Stimulated activated CD8-positive, alpha-beta memory T cell treated with anti-CD3 and anti-CD28 coated beads, Interleukin-7, amount 100 ng/mL, for 4 hours (primary cell): ENCODE measurements at places on chromosomes 7 and 10.

GRCh38 chr7:66321283-66321682, 116.1 kb downstream of the TPST1 start:
- DNase-seq, result no peak

DNA sequence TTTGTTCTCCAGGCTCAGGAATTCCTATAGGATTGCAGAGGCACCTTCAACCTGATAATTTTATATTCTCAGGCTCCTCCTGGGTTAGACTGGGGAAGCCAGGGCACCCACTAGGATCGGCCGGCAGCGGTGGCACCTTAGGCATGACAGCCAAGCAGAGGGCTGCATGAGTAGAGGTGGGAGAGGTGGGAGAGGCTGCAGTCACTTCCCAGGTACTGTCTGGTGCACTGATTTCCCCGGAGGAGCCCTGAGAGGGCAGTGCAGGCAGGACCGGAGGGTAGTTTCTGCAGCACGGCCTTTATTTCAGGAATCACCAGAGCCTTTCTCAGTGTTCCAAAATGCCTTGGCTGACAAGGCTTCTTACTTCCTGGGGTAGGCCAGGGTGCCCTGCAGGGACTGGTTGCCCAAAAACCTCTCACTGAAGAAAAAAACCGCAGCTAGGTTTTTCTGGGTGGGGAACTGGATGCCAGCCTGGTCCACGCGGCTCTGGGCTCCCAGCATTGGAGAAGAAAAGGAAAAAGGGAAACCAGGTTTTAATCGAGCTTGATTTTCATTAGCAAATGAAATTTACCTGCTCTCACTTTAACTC, 3.6 kb upstream of the HOXA13 start:
- DNase-seq, result no peak

DNA sequence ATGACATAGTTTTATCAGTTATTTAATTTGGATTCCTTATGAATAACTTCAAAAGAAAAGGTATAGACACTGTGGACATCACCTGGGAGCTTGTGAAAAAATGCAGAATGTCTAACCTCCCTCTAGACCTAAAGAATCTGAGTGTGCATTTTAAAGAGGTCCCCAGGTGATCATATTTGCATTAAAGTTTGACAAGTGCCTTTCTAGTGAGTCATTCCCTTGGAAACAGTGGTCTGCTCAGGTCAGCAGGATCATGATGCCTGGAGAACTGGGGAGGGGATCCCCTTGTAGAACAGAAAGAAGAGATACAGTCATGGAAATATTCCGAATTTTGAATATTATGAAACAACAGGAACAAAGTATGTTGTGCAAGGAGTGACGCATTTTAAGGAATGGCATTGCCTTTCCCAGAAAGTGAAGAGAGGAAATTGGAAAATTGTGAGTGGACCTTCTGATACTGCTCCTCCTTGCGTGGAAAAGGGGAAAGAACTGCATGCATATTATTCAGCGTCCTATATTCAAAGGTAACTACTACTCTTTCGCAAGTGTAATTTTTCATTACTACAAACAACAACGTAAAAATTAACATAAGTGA, 4.6 kb downstream of the STEAP2 start:
- no peak for DNase-seq

DNA sequence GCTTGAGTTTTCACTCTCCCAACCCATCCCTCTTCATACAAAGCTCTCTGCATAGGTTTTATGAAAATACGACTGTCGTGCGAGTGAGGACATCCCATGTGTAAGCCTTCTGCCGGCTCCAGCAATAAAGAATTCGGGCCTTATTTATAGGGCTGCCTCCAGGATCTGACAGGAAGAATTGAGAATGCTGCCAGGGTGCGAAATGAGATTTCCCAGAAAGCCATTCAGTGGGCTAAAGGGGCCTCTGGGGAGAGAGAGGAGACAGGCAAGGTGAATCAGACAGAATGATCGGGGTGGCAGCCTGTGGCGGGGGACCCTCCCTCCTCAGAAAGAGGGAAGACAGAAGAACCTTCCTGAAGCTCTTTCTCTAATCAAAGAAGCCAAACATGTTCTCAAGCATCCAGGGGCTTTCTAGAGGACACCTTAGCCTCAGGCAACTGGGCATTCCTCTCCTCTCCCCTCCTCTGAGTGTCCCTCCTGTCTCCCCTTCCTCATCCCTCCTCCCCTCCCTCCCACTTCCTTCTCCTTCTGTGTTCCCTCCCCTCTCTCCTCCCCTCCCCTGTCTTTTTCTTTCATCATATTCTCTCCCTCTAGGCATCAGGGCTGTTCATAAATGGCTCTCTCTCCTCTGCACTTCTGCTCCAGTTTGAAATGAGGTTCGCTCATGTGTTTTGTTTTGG, 410.9 kb downstream of the TYW1 start:
- DNase-seq, result no peak

DNA sequence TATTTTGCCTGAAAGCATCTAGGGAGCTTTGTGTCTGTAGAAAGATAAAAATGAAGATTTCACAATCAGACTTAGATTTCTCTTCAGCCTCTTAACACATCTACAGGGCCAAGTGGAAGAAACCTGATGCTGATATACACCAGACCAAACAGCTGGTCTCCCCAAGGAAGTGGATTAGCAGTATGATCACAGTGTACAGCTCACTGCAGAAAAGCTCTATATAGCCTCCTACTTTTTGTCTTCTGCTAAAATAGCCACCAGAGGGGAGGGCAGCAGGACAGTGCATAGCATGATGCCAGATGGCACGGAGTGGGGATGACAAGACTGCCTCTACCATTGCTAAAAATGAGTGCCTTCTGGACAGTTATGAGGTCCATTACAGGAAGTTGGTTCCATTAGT, 16.0 kb downstream of the FAM13C start:
- no peak for DNase-seq

DNA sequence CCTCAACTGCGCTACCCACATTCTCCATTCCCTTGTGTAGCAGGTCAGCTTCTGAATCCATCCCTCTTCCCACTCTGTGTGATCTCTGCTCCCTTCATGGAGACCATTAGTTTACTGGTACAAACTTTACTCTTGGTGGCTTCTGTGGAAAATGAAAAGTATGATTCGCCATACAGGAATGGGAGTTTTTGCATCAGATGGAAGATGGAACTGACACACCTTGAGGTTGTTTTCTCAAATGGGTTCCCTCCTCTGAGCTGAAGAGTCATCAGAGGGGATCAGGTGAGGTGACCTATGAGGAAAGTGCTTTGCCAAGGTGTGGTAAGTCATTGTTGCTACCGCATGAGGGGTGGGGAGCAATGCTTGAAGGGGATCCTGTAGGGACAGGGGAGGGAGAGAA, 266.8 kb downstream of the INHBA start:
- no peak for DNase-seq
